NCI-H748 treated with DMSO at 0.1 percent for 48 hours (cell line): ENCODE measurements at places on chromosomes 2 and 18.

DNA sequence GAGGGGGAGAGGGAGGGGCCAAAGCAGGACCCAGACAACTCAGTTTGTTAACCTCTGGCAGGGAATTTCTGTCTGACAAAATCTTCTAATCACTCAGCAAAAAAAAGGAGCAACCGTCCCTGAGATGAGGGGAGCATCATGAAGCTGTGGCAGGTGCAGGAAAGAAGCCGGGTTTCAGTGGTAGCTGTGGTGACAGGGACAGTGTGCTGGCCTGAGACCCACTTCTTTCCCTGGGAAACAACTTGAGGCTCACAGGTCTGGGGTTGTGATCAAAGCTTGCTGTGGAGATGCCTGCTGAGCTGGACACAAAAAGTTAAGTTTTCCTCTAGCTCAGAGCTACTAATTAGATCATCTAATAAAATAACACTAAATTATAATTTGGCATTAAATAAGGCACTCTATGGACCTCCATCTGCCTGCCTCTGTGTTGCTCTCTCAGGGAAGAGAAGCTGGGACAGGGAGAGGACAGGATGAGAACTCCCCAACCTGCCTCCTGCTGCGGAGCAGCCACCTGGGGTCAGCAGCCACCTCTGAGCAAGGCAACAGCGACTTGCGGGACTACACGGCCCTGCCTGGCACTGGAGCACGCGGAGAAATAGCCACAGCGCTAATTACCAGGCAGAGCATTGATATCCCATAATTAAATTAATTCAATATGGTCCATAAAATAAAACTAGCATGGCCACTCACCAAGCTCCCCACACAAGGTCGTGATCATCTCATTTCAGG, 104.6 kb upstream of the TEX51 start:
- peak; percentile 2 for DNase-seq

- no peak for DNase-seq
Observed at GRCh38 chr2:140454717-140455116, 1674.5 kb upstream of the NXPH2 start.

- DNase-seq: no peak
Observed at GRCh38 chr18:7812431-7813063, 245.4 kb downstream of the PTPRM start.

GRCh38 chr2:210768329-210768910, 212.0 kb downstream of the CPS1 start:
- peak; percentile 80 for DNase-seq

DNA sequence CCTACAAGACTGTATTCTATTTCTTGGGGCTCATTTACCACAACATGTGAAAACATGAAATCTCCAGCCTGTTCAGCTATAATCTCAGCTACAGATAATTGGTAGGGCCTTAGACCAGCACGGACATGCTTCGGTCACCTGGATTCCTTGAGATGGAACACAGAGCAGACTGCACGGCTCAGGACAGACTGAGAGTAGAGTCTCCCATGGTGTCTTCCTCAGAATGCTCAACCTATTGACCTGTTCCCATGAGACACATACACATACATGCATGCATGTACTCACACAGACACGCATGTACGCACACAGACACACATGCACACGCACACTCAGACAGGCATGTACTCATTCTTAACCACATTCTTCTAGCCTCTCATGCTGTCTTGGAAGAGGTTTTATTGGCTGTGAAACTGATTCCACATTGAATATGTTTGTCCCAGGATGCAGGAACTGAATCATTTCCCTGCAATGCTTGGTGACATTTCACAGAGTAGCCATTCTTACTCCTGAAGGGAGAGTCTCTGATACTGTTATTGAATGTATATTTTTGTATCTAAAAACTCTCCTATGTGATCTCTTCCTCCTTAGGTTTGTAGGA, 23.5 kb upstream of the BZW1 start:
- no peak for DNase-seq

DNA sequence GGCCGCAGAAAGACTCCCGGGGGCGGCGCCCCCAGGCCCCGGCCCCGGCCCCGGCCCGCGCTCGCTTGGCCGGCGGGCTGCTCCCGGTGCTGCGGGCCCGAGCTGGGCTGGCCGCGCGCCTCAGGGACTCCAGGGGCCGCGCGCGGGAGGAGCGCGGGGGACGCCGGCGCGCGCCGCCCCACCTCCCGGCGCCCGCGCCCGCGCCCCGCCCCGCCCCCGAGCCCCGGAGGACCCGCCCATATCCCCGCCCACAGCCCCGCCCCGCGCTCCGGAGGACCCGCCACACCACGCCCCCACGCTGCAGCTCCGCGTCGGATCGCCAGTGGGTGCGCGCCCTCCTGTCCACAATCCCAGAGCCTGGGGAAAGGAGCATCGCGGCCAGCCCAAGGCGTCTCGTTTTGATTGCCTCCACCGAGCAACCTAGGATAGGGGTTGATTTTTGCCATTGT, at the start of gene PARD6G:
Gene PARD6G, minus strand, starts transcription at position 122 of the 449 bp plus-strand sequence. CDS start 166 bp downstream, outside the sequence.
- peak; percentile 55 for DNase-seq

GRCh38 chr2:76270096-76270710, 559.5 kb upstream of the GCFC2 start:
- no peak for DNase-seq

GRCh38 chr2:20167356-20167755, 57.6 kb downstream of the SDC1 start:
- DNase-seq: no peak

DNA sequence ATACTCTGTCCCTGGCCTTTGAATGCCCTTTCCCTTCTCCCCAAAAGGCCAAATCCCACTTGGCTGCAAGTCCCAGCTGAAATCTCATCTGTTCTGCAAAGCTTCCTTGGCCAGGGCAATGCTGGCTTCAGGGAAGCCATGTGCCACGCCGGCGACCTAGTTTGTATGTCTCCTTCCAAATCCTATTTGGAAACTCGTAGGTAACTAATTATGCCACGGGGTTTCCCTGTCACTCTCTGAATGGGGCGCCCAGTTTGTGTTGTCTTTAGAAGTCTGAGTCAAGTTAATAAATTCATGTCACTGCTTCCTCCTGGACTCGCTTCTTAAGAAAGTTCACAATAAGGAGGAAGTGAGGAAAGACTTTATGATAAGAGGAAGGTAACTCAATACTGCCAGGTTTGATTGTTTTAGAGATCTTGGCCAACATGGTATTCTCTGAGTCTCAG, 19.1 kb downstream of the FHL2 start:
- no peak for DNase-seq

GRCh38 chr2:46690825-46691224, 211.5 kb downstream of the TMEM247 start:
- no peak for DNase-seq

- no peak for DNase-seq
Observed at GRCh38 chr2:100895934-100896685, 76.2 kb downstream of the NPAS2 start.

DNA sequence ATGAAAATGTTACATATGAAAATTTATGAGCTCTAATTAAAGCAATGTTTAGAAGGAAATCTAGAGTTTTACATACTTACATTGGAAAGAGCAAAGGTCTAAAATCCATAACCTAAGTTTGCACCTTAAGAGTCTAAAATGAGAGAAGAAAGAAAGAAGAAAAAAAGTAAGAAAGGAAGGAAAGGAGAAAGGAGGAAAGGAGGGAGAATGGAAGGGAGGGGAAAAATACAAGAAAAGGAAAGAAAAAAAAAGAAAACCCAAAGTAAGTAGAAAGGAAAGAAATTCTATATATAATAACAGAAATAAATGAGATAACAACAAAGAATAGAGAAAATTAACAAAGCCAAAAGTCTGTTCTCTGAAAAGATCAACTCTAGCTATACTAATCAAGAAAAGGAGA, 122.6 kb downstream of the BCL2L11 start:
- no peak for DNase-seq

GRCh38 chr2:178101321-178102079, 10.7 kb upstream of the RBM45 start:
- no peak for DNase-seq

- no peak for DNase-seq
Observed at GRCh38 chr2:71704131-71704561, 250.8 kb downstream of the DYSF start.

DNA sequence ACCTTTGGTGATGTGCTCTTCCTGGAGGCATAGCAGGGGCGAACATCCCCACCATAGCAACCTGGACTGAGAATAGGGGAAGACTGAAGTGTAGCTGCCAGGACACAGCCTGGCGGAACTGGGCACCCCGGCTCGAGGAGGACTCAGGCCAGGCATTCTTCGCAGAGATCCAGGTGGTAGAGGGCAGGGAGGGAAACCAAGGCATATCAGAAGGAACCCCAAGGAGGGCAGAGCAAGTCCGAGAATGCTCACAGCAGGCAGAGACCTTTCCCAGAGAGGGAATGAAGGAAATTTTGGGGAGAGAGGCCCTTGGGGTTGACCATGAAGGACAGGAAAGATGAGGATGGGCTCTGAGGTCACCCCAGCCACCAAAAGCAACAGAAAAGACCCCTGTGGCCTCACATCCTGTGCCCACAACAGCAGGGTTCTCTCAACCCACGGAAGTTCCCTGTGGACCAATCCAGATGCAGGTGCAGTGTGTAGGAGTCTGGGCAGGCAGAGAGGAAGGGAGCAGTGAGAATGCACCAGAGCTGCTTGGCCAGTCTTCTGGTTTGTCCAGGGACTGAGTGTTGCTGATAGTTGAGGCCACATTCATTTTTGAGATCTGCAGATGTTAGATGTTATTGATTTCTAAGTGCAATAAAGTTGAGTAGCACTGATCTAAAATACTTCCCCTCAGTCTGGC, 136.9 kb downstream of the PXDN start:
- DNase-seq: no peak

- no peak for DNase-seq
Observed at GRCh38 chr2:230227216-230227615, 1.7 kb downstream of the SP140 start.

DNA sequence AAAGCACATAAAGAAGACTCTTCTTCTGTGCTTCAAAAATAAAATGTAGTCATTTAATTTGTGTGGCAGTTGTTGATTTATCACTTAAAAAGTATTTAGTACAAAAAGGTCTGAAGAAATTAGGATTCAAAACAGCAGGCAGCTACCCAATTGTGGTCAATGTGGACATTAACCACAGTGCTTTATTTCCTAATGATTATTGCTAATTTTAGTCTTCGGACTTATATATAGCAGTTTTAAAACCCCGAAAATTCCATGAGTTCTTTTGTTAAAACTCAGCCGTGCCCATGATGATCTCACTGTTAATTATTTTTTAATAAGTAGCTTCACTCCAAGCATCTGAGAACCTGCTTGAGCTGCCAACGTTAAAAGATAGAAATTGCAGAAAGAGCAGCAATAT, 594.3 kb downstream of the STK39 start:
- no peak for DNase-seq

- DNase-seq: no peak
Observed at GRCh38 chr18:9850309-9850708, 35.5 kb upstream of the TXNDC2 start.

DNA sequence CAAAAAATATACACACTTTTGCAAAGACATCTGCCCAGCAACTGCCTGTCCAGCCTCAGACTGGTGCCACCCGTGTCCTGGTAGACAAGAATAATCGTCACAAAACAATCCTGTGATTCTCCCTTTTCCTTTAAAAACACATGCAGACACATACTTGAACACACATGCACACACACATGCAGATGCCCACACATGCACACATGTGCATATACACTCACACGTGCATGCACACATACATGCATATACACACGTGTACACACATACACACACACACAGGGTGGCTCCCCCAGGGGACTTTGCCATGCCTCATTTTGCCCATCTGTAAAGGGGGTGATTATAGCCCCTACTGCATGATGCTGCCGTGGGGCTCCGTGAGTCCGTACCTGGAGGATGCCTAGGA, 24.9 kb upstream of the ALPP start:
- DNase-seq: no peak

DNA sequence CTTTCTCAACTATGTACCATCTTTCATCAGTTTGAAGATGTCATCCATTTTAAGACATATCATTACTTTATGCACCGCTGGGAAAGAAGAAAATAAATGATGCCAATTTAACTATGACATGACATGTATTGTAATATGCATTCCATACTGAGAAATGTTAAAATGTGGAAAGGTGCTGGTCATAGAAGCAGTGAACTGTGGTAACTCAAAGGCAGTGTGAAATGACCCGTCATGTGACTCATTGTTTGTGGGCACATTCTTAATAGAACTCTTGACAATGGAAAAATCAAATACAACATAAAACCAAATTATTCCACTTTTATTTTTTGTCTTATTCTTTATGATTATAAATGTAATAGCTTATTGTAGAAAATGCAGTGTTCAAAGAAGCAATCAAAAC, 455.0 kb upstream of the ST6GAL2 start:
- DNase-seq: no peak

DNA sequence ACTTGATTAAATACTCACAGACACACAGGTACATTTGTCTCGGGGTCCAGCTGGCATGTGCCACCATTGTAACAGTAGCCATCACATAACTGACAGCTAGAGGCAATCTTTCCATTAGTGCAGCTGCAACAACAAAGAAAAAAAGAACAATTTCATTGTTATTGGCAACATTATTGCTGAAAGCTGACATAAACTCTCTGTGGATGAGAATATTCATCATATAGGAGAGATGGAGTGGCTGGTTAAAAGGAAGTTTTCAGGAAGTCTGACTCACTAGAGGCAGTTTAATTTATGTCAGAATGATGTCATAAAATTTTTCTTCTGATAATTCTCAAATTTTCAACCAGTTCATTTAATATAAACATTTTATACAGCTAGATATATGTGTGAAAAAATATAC, 1490.0 kb upstream of the NXPH2 start:
- no peak for DNase-seq

DNA sequence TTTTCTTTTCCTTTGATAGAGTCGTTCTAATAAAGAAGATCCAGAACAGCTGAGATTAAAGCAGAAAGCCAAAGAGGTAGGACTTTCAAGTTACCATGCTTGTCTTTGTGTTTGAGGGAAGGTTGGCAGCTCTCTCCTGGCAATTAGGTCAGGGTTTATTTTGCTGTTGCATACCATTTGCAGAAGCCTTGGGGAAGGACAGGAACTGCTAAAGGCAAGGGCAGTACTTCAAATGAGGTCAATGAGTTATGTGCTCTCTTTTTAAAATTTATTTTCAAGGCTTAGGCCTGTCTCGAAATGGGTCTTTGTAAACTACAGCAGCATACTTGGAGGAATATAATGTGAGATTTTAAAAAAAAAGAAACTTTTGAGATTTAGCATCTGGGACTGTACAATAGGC, 108.9 kb downstream of the TAF4B start:
- no peak for DNase-seq

- no peak for DNase-seq
Observed at GRCh38 chr2:237315170-237315828, 98.7 kb downstream of the COL6A3 start.

DNA sequence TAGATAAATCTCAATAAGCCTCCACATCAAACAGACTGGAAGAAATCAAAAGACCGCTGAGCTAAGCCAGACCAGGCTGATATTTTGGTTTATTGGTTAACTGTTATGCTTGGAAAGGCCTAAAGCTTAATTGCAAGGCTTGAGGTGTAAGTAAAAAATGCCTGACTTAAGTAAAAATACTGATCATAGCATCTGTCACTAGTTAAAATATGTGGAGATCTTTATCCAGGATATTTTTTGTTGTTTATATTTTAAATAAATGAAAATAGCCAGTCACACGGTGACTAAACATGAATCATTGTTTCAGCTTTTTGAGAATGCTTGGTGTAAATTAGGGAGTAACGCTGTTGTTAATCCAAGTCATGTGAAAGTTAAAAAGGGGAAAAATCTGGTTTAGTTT, 127.9 kb downstream of the THADA start:
- DNase-seq: no peak
